ENCODE measurements at places on chromosomes 1 and 21.
A peak's percentile ranks its signal among the peaks of the same experiment; 100 is the strongest.

GRCh38 chr21:37684115-37684493, 232.2 kb downstream of the KCNJ6 start:
- no peak for DNase-seq

- no peak for DNase-seq
These were observed 25.7 kb downstream of the MIA3 start for GRCh38 chr1:222643606-222643937.

- DNase-seq: peak; percentile 34
These were observed 27.4 kb downstream of the CACHD1 start for GRCh38 chr1:64497088-64497883.

GRCh38 chr1:66450043-66450514, 83.9 kb upstream of the SGIP1 start:
- DNase-seq: peak; percentile 25

GRCh38 chr1:98398649-98399048, 262.9 kb upstream of the SNX7 start:
- DNase-seq: peak; percentile 23

- no peak for DNase-seq
These were observed 50.3 kb downstream of the PTBP2 start for GRCh38 chr1:96771847-96772246.

DNA sequence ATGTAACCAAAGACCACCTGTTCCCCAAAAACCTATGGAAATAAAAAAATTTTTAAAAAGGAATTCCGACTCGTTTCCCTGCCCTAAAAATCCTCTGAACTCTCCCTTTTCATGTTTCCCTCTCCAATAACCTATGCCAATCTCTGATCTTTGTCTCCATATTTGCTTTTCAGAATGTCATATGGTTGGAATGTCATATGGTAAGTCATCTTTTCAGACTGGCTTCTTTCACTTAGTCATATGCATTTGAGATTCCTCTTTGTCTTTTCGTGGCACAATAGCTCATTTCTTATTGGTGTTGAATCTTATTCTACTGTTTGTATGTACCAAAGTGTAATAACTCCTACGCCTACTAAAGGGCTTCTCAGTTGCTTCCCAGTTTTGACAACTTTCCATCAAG, 117.5 kb downstream of the BACH1 start:
- DNase-seq: peak; percentile 61

DNA sequence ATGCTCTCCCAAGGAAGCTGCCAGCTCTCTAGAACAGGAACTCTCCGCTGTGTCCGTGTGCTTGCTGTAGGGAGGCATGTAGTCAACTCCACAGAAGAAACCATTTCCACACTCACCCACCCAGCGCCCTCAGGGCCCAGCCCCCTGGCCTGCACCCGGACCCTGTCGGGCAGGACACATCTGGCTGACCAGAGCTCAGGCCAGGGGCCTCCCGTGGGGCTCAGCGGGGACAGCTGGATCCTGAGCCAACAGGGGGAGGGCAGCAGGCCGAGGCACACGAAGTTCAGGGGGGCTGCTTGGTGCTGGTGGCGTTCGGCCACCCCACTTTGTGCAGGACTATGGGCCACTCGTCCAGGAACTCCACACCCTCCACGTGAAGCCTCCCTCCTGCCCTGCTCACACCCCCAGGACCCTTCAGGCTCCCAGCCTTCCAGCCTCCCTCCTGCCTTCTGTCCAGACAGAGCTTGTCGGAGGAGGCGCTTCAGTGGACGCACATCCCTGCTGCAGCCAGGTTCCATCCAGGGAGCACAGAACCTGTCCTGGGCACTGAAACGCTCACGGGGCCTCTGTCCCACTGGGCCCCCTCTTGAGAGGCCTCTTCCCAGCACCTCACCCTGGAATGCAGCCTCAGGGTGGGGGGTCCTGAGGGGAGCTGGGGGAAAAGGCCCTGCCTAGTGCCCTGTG, 15.0 kb upstream of the FAAP20 start:
- DNase-seq: no peak
